Fibroblast of skin of right quadriceps (primary cell): ENCODE measurements at places on chromosomes 1 and 21.

- DNase-seq: no peak
Observed at GRCh38 chr1:54600947-54601721, 22.2 kb downstream of the FAM151A start.

- DNase-seq: peak; percentile 39
Observed at GRCh38 chr1:94580367-94581115, 39.0 kb upstream of the F3 start.

GRCh38 chr1:110187139-110187890, 22.8 kb upstream of the KCNC4 start:
- peak; percentile 33 for DNase-seq

GRCh38 chr1:3375245-3375644, 79.2 kb upstream of the ARHGEF16 start:
- DNase-seq: no peak

DNA sequence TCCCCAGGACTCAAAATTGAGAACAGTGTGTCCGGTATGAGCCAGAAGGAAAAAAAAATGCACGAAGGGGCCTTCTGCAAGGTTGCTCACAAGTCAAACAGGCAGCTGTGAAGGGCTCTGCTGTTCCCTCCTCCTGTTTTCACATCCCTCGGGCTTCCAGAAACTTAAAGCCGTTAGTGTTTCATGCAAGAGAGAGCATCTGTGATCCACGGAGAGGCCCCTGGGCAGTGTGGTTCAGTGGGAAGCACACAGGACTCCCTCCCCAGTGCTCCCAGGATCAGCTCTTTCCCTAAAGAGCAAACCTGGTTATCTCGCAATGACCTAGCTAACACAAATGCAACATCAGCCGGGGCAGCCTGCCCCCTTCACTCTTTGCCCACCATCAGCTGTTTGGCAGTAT, 2.9 kb upstream of the MATN1 start:
- DNase-seq: no peak

GRCh38 chr21:29018540-29018939, 609 bp downstream of the RWDD2B start:
- DNase-seq: peak; percentile 14

DNA sequence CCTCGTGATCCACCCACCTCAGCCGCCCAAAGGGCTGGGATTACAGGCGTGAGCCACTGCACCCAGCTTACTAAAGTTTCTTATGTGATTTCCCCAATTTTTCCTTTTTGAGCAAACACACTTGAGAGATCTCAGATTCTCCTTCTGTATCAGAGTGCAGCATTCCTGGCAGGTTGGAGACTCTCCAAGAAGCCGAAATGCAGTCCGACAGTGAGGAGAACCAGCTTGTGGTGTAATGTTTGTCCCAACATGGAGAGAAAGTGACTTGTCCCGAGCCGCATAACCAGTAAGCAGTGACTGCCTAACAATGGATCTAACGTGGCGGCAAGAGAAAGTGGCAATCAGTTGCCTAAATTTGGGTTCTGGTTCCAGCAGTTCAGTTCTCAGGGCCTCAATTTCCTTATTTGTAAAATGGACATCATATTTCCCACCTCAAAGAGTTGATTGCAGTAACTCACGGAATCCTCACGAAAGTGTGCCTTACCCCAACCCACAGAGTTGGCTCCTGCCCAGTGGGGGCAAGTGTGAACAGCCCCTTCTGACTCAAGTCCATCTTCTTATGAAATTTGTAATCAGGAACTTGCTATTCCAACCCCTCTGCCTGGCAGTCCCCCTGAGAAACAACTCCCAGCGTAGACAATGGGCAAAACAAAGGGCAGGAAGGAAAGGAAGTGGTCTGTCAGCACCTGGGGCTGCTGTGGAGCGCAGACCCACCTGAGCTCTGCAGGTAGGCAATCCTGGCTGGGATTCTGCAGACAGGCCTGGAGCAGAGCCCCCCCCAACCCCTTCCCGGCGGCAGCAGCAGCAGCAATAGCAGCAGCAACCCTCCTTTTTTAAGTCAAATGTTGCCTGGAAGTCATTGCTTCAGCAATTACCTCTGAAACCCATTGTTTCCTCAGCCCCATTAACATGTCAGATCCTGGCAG, 223.6 kb upstream of the POU3F1 start:
- no peak for DNase-seq

DNA sequence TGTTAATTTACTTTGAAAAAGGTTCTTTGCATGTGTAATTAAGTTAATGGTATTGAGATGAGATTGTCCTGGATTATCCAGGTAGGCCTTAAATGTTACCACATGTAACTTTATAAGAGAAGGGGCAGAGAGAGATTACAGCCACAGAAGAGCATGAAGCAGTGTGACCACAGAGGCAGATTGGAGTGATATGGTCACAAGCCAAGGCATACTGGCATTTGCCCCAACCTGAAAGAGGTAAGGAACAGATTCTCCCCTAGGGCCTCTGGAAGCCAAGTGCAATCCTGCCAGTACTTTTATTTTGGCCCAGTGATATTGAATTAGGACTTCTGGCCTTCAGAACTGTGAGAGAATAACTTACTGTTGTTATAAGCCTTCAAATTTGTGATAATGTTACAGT, 23.0 kb downstream of the RNF2 start:
- no peak for DNase-seq

GRCh38 chr1:211009944-211010343, 124.0 kb downstream of the KCNH1 start:
- no peak for DNase-seq

- DNase-seq: no peak
Observed at GRCh38 chr1:160061369-160062229, 8.4 kb downstream of the KCNJ10 start.

GRCh38 chr1:25566730-25567341, 23.4 kb downstream of the LDLRAP1 start:
- DNase-seq: peak; percentile 86

DNA sequence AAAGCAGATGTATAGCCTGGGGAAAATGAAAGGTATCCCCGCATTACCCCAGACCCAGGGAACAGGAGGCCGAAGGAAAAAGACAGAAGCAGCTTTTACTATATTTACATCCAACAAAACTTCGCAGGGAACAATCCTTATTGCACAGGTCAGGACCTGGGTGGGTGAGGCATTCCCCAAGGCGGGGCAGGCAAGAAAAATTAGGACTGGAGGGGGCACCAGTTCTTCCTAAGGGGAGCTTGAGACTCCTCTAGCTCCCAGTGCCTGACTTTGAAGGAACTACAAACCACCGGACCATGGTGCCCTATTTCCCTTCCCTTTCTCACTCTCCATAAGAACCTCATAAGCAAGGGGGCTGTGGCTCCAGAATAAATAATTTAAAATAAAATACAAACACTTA, 6.7 kb upstream of the GATAD2B start:
- no peak for DNase-seq

DNA sequence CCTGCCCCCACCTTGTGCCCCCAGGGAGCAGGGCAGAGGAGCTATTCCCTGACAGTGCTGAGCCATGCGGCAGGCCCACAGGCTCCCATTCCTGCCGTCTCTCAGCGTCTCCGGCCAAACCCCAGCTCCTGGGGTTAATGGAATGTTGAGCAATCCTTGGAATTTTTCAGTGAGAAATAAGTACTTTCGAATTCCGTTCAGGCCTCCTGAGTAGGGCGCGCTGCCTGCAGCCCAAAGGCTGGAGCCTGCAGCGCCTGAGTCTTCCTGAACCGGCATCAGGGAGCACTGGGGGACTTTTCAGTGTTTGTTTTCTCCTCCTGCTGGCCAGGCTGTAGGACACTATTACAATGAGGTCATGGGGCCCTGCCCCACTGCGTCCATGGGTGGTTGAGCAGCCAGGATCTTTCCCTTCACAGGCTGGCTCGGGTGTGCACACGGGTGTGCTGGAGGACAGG, 33.3 kb upstream of the CSF1 start:
- DNase-seq: peak; percentile 96

DNA sequence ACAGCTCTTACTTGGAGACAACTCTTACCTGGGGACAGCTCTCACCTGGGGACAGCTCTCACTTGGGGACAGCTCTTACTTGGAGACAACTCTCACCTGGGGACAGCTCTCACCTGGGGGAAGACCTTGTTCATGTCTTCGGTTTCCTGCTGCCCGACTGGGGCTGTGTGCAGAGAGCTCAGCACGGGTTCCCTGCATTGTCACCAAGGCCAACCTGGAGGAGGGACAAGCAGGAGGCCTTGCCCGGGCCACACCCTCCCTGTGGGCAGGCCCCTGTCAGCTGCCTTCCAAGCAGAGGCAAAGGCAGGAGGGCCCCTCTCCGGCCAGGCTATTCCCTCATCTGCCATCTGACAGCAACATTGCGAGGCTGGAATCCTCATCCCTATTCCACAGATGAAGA, at the start of gene LDLRAD1:
Gene LDLRAD1, minus strand, starts transcription at position 208 of the 400 bp plus-strand sequence. Its CDS starts 74 bp downstream, at position 134.
- DNase-seq: no peak

DNA sequence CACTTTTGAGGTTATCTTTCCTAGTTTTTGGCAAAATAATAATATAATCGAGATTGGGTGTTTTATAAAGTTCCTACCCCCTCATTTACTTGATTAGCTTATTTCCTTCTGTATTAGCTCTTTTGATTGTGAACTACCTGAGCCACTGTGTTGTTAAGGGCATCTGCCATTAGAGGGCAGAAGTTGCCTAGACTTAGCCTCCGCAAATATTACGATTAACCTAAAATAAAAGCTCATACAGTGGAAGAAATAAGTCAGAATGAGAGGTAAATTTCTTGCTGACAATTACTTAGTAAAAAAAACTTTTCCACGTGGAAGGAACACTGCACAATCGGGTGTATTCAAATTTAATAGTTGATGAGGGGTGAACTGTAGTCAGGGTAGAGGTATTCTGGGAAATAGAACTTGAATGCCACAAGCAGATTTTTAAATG, 2.3 kb downstream of the H3-3A start:
- DNase-seq: peak; percentile 53

- DNase-seq: no peak
Observed at GRCh38 chr1:76374086-76374485, 299.5 kb downstream of the ST6GALNAC3 start.

- DNase-seq: peak; percentile 78
Observed at GRCh38 chr1:56330391-56331026, 248.9 kb downstream of the PLPP3 start.

DNA sequence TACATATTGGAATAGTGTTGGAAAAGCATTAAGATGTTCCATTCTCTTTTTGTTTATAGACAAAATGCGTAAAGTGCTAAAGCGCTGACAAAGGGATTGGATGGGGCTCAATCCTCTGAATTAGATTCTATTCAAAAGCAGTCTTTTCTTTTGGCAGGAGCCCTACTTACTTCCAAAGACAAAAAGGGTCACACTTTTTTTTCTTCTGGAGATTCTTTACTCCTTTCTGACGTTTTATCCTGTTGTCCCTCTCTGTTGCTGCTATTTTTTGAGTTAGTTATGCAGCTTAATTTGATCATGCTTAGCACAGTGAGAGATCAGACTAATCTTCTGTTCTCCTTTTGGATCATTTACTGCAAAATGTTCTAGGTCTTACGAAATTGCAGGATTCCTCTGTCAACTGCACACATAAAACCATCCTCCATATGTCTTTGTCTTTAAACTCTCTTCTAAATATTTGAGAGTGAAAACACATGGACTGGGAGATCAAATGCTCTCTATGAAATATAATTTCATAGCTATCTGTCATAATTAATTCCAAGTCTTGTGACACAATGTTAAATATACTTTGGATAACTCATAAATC, 656.4 kb upstream of the ADGRL2 start:
- DNase-seq: peak; percentile 39

DNA sequence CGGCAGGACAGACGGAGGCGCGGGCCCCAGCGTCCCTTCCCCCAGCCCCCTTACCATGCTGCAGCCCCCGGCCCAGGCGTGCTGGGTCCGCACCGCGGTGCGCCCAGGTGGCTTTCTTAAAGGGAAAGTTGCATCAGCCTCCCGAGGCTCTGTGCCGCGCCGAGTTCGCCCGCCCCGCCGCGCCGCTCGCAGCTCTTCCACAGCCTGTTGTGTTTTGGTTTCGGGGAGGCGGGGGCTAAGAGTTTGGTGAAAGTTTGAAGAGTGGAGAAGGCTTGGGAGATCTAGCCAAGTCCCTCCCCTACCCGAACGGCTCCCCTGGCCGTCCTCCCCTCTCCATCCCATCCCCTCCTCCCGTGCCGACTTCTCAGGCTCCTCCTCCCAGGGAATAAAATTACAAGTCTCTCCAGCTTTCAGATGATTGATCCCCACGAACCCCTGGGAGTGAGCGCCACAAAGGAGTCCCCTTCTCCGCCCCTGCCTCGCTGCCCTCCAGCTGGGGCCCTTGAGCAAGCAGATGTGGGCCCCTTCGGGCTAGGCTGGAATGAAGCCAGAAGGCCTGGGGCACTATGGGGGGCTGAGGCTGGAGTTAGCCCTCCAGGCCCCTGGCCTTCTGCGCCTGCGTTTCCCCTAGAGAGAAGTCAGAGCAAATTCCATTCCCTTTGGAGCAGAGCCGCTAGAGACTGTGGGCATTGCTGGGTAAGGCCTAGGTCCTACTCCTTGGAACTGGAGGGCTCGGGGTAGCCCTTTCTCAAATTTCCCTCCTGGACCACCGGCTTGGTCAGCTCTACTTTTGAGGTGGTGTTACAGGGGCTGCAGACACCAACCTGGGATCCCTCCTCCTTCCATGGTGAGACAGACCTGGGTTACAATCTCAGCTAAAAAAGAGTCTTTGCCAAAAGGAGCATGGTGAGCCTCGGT, at the start of gene SLC6A9:
Gene SLC6A9, minus strand, starts transcription at position 211 of the 918 bp plus-strand sequence. CDS start 7,185 bp downstream, outside the sequence.
- peak; percentile 87 for DNase-seq

DNA sequence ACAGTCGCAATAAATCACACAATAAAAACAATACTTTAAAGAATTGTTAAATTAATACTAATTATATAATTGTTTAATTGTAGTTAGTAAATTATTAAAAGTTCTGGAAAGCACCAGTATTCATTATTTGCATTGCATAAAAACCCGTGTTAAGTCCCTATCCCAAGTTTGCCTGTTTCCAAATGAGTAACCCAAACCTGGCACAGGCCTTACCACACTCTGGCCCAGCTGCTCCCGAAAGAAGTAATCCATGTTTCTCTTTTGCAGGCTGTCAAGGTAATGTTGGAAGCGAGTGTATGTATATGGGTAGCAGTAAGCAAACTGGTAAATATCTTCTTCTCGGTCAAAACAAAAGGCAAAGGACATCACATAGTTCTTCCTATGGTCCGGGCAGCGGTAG, 268.7 kb upstream of the BEND5 start:
- DNase-seq: no peak

DNA sequence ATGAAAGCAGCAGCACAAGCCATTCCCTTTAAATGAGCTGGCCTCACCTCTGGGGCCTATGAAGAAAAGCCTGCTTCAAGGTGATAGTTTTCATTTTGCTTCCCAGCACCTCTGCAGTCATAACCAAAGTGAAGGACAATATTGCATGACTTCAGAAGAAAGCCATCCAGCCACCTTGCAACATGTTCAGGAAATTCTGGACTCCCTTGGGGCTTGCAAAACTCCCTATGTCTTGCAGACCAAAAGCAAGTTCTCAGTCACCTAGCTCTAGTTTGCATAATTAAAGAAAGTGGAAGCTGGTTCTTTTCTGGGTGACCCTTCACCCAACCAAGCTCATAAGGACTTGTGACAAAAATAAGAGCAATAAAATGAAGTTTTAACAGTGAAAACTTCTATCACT, 87.6 kb downstream of the GFI1 start:
- DNase-seq: no peak

GRCh38 chr1:62271948-62272728, 47.1 kb downstream of the KANK4 start:
- peak; percentile 72 for DNase-seq

- DNase-seq: no peak
Observed at GRCh38 chr1:179793281-179793680, 50.2 kb downstream of the FAM163A start.
